Kidney (tissue), 22 donors: ENCODE measurements at places on chromosomes 6 and 20. TPM values are rescaled to one million over a fixed set of nuclear protein-coding genes. Genes with fewer than 3 reads are reported as not detected.

ARMC12 gene
- 0.47 TPM for total RNA-seq

SIM1 gene
- 31.8 TPM for total RNA-seq

SEMG1 gene
- not detected for total RNA-seq

DNA sequence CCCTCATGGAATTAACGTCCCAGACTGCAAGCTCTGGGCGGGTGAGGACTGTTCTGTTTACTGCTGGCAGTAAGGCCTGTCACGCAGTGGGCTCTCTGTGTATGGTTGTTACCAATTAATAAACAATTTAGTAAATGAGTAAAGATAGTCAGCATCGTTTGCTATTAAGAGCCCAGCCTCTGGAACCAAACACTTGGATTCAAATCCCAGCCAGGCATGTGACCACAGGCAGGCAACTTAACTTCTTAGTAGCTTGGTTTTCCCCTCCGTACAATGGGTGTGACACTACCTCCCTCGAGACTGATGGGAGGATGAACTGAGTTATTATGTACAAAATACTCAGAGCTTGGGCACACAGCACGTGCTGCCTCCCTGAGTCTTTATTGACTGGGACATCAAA lies 137.7 kb upstream of the ARMC2 start:
- DNase-seq, result no peak

- DNase-seq, result no peak
These were observed 184.4 kb downstream of the PRL start for GRCh38 chr6:22112461-22112860.

GPX6 gene
- not detected for total RNA-seq

DNA sequence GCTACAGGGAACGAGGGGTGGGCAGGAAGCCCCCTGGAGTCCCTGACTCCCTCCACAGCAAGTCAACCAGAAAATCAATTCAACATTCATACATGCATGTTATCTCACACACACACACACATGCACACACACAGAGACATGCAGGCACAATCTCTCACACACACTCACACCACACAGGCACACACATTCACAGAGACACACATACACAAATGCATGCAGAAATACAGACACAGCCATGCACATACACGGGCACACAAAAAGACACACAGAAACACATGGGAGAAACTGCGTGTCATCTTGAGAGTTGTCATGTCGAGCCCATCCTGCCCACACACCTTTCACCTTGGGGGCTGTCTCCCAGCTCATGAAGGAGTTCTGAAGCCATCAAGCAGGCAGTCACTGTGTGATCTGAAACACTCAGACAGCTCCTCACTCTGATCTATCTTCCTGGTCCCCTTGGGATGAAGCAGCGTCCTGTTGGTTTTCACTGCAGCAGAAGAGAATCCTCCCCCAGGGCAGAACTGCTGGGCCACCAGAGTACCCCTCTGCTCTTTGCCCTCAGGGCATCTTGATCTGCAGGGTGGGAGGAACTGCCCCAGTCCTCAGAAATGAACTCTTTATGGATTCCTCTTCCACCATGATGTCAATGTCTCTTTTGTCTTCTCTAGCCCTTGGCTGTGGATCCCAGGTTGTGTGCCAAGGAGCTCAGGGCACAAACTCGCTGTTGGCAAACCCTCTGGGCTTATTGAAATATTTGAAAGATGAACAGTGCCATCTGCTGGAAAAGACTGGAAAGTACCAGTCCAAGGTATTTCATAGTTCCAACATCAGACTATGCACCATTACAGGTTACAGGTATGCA lies 8.8 kb downstream of the RAET1L start:
- DNase-seq, result peak; percentile 64

- DNase-seq, result no peak
These were observed 199.4 kb upstream of the ZNF184 start for GRCh38 chr6:27672113-27672799.

DNA sequence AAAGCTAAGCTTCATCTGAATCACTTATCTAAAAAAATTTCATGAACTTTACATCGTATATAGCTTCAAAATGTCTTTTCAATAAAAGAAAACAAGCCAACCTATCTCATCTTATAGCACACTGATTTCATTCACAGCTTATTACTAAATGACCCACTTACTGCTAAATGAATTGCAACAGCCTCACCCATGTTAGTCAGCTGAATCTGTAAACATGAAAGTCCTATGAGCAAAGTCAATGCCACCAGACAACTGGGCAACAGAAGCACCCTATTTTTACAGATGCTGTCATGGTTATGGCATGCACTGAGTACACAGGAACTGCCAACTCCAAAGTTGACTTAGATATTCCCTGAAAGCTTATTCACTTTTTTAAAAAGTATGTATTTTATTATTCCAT lies 41.2 kb upstream of the DST start:
- no peak for DNase-seq

HCK gene
- 24.0 TPM for total RNA-seq

SNPH gene
- total RNA-seq, result 3.1 TPM

ROS1 gene
- 0.19 TPM for total RNA-seq

- no peak for DNase-seq
These were observed 656.1 kb downstream of the COL12A1 start for GRCh38 chr6:74549746-74550145.

CCN2 gene
- total RNA-seq, result 64.1 TPM

- DNase-seq, result no peak
These were observed at the start of gene TNFRSF6B for GRCh38 chr20:63696628-63697356. Gene TNFRSF6B (plus strand): TSS chr20:63696652. CDS start chr20:63696768, 116 bp downstream.
